Stimulated activated CD8-positive, alpha-beta memory T cell treated with anti-CD3 and anti-CD28 coated beads, Interleukin-4, amount 100 ng/mL, for 1 hour (primary cell): ENCODE measurements at places on chromosomes 5 and 9.

GRCh38 chr5:32785611-32786254 is 74.6 kb downstream of the NPR3 start:
- DNase-seq: no peak

- DNase-seq: no peak
Measured at GRCh38 chr9:136494012-136494411, 11.2 kb upstream of the SEC16A start.

DNA sequence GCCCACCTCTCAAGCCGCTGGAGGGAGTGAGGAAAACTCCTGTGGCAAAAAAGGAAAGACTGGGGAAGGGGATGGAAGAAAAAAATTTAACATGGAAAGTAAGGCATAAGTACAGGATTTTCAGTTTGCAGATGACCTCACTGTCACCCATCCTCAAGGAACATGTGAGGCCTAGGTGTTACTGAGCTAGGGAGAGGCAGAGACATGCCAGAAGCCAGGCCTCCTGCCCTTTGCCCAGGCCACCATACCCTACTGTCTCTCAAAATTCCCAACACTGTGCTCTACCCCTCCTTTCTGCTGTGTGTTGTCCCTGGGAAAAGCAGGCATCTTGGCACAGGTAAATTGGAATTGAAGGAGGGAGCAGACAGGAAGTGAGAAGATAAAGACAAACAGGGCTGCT is 4.4 kb upstream of the MGAT1 start:
- no peak for DNase-seq

DNA sequence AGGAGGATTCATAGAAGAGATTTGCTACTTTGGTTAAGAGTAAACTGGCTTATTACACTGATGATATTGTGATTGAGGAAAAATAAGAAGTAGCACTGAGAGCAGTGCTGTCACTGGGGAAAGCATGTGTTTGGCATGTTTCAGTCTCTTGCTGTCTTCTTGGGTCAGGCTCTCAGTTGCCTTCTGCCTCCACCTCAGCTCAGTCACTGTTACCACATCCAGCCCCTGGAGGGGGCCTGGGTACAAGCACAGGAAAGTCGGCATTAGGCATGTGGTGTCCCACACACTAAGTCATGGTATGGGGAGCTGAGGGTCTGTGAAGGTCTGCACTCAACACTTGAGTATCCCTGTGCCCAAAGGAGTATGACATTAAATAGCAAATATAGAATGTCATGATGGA is 958.3 kb upstream of the CDH9 start:
- DNase-seq: no peak

GRCh38 chr9:137277329-137278041 is at the start of gene TOR4A:
TSS of gene TOR4A (plus strand) at chr9:137277726. CDS start at chr9:137278690, 964 bp downstream.
- no peak for DNase-seq

DNA sequence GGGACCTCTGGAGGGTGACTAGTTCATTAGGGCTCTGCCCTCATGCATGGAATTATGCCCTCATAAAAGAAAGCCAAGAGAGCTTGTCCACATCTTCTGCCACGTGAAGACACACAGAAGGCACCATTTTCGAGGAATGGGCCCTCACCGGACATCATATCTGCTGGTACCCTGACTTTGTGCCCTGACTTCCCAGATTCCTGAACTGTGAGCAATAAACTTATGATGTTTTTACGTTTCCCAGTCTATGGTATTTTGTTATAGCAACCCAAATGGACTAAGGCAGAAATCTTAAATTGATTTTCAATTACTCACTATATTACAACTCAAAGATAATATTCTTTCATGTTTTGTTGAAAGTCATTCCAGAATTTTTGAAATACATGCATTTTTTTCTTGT is 163.8 kb upstream of the PAPPA start:
- DNase-seq: no peak

GRCh38 chr5:98690002-98690401 is 83.5 kb upstream of the RGMB start:
- DNase-seq: no peak

DNA sequence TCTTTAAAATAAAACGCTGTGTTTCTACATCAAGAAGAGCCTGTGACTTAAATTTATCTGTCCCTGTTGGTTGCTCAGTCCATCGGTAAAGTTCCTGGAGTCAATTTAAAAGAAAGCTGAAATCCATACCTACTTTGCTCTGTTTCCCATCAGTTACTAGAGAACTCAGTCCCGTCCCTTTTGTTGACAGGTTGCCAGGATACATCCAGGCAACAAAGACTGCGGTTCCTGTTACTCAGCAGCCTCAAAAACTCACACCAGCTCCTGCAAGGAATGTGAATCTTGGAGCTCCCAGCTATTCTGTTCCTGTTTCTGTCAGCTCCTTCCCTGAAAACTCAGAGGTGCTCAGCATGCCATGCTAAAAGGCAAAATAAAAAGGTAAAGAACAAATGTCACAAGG is at the start of gene ZNF474:
Gene ZNF474, plus strand, starts transcription at position 241 of the 400 bp plus-strand sequence. CDS start 22,445 bp downstream, outside the sequence.
- DNase-seq: no peak

GRCh38 chr5:181194489-181195248 is 10.3 kb downstream of the TRIM7 start:
- DNase-seq: no peak

DNA sequence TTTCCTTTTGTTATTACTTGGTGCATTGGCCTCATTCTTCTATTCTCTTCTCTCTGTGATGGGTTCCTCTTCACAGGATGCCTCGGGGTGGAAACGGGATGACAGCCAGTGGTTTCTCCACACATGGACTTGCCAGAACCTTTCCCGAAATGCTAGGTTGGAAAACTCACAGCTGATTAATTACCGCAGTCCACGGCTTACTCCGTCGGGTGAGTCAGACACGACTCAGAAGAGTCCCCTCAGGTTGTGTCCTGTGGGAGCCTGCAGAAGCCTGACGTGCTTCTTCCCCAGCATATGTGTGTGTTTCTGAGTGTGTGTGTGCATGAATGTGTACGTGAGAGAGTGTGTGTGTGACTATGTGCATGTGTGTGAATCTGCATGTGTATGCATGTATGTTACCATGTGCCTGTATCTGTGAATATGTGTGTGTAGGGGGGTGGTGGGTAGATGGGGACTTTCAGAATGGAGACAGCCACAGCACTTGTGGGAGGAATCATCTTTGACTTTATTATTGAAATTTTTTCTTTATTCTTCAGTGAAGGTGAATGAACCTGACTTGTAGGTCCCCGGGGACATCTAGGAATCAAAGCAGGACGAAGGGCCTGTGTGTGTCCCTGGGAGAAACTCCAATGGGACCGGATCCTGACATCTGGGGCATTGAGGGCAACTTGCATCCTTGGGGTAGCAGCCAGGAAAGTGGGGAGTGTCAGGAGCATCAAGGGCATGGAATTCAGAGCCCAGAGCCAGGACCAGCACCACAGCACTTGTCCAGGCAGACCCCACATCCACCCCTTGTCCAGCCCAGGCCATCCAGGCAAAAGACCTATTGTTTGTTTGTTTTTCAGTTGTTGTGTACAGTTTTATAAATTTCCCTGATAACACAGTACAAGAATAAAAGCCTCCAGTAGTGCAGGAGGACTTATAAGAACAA is 21.9 kb upstream of the MED10 start:
- DNase-seq: no peak

GRCh38 chr9:89953824-89954615 is 349.2 kb downstream of the GADD45G start:
- DNase-seq: no peak

GRCh38 chr5:79481574-79481973 is 32.4 kb downstream of the HOMER1 start:
- DNase-seq: no peak

GRCh38 chr5:147857302-147858129 is 21.0 kb upstream of the SCGB3A2 start:
- DNase-seq: peak; percentile 8

DNA sequence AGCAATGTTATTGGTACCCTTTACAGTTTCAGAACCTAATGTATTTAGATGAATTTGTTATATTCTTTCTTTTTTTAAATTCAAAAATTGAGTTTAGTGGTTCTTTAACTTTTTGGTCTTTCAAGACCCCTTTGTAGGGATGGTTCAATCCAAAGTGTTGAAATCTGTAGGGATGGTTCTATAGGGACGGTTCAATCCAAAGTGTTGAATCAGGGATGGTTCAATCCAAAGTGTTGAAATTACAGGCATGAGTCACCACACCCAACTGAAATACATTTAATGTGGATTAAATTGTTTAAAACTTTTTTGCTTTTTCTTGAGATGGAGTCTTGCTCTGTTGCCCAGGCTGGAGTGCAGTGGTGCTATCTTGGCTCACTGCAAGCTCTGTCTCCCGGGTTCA is 30.6 kb downstream of the SNX2 start:
- DNase-seq: no peak

- no peak for DNase-seq
Measured at GRCh38 chr5:95284572-95285408, at the start of gene MCTP1. TSS of gene MCTP1 (minus strand) at chr5:95285094.

DNA sequence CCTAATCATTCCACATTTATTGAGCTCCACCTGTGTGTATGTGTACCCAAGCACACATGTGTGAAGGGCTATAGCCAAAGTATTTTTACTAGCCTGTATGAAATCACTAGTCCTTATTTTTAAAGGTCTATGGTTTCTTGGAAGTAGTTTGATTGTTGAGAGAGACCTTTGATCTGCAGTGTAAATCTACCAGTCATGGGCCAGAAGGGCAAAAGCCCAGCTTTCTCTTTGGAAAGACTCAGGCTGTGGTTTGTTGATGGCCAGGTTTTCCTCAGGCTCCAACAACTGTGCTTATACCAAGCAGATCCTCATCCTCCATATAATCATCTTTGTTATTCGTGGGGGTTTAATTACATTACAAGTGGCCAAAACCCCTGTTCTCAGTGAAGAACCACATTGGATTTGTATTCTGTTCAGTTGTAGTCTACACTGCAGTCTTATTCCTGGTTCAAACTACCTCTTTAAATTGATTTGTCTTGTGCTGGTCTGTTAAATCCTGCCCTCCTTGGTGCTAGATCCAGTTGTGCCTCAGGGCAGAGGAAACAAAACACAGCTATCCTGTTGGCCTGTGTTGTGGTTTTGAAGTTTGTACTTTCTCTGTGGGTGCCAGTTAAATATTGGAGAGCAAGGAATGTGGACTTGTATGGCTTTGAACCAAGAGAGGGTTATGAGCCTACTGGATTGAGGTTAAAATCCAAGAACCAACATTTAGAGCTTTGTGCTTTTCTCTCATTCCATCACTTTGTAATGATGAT is 13.3 kb downstream of the CDC26 start:
- DNase-seq: no peak

DNA sequence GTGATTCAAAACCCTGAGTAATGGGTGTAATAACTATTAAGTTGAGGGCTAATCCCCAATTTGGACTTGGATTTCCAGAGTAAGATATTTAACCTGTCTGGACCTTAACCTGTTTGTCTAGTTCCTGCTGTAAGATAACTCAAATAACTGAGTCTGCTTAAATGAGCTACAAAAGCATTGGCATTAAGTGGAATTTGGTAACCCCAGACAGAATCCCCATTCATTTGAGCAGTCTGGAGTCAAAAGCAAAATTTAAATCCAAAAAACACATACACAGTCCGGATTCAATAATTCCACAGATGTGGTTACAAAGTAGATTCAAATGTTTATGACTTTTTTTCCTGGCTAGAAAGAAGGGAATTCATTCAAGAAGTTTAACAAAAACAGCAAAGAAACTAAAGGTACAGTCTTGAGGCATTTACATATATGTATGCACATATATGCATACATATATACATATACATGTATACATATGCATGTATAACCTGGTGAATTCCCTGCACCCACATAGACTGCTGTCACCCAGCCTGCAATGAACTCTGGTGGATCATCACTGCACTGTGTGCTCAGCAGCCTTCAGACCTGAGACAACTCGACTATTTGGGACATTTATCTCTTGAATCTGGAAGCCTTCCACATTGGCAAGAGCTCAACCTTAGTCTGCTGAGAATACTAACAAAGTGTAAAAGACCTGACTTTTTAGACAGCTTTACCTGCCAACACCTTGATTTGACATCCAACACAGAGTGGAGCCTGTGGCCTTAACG is 205.4 kb downstream of the LURAP1L start:
- no peak for DNase-seq

DNA sequence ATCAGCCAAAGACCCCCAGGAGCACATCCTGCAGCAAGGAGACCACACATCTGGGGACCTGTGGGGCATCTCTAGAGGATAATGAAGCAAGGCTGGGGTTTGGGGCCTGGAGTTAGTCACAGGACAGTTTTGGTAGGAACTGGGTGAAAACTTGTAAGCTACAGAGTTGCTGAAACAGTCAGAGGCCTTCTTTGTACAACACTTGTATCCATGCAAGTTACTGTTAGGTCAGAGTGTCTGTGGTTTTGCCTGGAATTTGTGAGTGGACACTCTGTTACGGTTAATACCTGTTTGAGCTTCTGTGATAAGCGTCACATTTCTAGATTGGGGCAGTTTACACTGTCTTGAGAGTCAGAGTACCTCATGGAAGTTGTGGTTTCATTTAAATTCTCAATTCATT is 22.6 kb upstream of the ASPN start:
- no peak for DNase-seq

DNA sequence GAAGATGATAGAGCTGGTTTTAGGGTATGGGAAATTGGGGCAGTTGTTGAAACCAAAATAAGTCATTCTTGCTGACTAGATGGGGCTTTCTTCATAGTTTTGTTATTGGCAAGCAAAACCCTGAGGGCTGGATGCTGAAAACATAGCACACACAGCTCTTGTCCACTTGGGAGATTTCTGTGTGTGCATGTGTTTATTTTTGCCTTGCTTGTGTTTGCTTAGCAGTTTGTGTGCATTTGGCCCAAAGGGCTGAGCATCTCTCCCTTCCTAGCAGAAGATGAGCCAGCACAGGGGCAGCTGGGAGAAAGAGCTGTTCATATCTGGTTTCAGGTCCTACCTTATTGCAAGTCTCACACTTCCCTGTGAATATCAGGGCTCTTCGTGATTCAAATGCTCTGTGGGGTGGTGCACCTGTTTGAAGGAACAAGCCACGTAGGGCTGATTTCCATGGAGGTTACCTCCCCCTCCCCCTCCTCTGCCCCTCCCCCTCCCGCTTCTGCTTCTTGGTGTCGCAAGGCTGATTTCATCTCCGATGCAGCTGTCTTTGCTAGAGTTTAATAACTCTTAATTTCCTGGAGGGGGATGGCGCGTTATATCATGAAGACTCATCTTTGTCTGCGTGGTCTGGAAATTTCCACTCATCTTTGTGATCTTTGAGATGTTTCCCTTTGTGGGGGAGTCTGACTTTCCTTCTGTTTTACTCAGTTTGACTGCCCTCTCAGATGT is 296.5 kb downstream of the ARHGAP26 start:
- no peak for DNase-seq
